ENCODE measurements at places on chromosomes 1 and 21.

GRCh38 chr1:60893136-60893930 is 189.0 kb upstream of the NFIA start:
- no peak for DNase-seq

DNA sequence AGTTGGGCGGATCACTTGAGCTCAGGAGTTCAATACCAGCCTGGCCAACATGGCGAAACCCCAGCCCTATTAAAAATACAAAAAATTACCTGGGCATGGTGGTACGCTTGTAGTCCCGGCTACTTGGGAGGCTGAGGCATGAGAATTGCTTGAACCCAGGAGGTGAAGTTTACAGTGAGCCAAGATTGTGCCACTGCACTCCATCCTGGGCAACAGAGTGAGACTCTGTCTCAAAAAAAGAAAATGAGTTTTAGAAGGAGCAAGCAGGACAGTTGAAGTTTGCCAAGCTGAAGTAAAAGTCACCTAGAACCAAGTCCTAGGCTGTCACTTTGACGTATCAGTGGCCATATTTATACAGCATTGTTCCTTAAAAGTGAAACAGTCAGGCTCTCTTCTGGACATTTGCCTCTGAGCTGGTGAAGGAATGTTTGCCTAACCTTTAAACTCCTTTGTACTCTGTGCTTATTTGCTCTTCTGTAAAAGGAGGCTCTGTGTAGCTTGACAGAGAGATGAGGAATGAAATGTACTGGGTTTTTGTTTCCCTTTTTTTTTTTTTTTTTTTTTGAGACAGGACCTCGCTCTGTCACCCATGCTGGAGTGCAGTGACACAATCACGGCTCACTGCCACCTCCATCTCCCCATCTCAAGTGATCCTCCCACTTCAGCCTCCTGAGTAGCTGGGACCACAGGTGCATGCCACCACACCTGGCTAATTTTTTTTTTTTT is 2.8 kb downstream of the RAB4A start:
- no peak for DNase-seq

DNA sequence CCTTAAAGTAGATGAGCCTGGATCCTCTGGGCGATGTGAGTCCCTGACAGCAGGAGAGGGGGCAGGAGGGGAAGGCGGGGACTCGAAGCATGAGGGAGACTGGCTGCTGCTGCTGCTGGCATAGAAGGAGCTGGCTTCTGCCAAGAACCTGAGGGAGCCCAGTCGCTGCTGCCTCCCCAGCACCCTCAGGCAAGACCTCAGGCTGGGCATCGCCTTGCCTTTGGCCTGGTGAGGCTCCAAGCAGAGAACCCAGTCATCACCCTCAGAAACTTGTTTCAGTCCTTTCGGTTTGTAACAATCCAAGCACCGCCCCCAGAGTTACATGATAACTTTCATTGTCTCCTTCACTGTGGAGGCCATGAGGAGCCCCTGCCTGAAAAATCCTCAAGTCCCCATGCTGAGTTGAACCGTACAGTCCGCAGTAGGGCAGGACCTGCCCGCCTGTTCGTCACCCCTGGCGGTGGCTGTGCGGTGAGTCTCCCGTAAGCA is 38.8 kb downstream of the POFUT2 start:
- no peak for DNase-seq

DNA sequence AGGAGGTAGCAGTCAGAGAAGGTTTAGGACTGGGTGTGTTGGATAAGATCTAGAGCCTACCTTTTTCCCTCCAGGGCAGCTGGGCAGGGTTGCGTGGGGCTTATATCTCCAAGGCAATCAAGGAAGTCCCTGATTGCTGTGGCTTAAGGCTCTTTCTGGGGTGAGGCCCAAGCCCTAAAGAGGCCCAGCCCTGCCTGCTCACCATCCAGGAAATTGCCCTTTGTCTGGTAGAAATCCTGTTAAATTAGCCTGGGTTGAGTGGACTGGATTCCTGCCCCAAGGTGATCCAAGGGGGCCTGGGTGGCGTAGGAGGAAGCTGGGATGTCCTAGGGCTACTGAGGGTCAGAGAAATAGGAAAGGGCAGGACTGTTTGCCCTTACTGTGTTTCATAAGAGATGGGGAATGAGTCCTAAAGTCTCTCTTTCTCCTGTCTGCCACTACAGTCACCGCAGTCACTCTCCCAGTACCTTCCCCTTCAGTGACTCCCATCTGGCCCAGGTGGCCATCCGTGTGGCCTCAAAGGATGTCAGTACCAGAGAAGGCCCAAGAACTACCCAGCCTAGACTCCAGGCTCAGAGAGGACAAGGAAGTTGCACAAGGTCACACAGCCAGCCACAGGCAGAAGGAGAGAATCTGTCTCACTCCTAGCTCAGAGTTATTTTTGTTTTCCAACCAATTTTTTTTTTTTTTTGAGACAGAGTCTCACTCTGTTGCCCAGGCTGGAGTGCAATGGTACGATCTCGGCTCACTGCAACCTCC is 25.8 kb downstream of the MFSD2A start:
- DNase-seq: no peak

DNA sequence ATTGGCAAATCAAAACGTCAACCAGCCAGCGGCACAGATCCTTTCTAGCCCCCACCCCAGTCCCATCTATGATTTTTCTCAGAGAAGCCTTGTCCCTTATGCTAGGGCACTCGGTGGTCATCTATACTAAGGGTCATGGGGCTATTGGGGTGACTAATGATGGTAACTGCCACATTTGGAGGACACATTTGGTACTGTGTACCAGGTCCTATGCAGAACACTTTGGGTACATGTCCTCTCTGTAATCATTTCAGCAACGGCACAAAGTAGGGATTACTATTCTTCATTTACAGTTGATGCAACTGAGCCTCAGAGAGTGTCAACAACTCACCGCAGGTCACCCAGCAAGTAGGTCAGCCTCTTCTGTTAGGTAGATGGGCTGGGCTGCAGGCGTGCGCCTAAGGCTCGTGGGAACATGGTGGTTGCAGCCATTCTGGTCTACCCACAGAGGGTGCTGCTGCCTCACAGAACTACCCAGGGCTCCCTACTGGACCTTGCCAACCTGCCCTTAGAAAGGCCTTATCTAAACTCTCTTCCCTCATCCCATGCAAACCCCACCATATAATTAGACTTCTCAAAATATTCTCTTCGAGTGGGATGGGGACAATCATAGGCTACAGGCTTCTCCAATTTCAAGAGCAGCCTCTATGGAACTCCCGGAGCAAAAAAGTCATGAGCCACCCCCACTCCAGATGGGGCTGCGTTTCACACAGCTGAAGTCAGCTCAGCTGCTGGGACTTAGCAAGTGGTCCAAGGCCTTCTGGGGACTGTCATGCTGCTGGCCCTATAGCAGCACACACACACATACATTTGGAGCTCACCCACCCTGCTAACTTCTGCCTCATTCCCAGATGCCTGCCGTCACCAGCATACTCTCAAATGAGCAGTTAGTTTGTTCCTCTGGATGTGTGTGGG is 5.8 kb upstream of the SDHB start:
- peak; percentile 22 for DNase-seq

- DNase-seq: no peak
Measured at GRCh38 chr1:155650231-155650757, 38.3 kb downstream of the YY1AP1 start.

GRCh38 chr1:160608057-160608456 is 28.8 kb upstream of the CD84 start:
- no peak for DNase-seq

DNA sequence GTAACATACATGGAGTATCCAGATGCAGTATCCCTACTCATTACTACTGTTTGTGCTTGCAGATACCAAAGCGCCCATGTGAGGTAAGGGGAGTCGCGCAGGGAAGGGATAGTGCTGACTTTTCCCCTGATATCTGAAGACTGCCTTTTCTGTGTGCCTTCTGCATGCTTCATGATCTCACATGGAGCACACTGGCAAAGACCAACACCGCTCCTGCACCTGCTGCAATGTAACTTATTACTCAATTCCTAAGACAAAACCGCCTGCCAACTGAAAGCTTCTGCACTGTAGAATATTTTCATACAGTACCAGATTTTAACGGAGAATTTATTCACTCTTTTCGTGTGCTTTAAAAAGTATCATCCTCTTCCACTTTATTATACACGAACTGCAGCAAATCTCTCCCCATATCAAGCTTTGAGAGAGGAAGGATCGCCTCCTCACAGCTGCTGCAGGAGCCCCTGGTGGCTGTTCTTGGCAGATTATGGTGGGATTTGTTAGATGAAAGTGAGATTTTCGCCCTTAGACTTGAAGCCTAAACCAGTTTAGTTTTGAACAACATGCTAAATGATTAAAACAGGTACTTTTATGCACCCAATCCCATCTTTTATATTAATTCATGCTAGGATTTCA is 99.1 kb downstream of the PTPN14 start:
- DNase-seq: no peak

- no peak for DNase-seq
Measured at GRCh38 chr1:77605246-77606026, 77.0 kb downstream of the ZZZ3 start.

- no peak for DNase-seq
Measured at GRCh38 chr21:38041493-38041892, 125.2 kb upstream of the KCNJ6 start.

DNA sequence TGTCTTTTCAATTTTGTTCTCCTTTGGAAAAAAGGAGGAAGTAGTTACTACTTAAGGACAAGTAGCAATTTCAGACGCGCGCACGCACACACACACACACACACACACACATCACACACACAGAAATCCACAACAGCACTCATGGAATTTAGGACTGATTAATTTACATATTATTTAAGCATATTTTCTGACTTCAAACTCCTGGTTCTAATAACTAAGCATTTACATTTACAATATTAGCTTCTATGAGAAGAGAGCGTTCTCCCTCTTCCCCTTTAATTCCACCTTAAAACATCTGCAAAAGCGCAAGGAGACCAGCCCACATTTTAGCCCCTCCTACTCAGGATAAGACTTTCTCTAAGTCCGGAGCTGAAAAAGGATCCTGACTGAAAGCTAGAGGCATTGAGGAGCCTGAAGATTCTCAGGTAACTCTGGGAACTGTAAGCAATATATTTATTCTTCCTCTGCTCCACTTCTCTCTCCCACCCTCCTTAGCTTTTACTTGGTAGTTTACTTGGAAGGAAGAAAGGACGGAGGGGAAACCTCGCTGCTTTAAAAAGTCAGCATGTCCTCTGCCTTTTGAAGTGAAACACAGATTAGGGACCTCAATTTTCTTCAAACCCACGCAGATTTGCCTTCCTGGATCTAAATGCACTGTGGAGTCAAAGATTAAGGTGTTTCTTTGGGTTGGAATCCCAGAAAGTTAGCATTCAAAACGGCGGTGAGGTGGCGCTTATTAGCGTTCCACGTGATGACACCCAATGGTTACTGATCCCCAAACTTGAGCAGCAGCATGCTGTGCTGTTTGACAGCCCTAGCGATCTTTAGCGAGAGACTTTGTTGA is at the start of gene PLA2G4A:
PLA2G4A (plus strand) TSS at position 339 of the 844 bp plus-strand sequence. CDS start 25,406 bp downstream, outside the sequence.
- DNase-seq: peak; percentile 4

DNA sequence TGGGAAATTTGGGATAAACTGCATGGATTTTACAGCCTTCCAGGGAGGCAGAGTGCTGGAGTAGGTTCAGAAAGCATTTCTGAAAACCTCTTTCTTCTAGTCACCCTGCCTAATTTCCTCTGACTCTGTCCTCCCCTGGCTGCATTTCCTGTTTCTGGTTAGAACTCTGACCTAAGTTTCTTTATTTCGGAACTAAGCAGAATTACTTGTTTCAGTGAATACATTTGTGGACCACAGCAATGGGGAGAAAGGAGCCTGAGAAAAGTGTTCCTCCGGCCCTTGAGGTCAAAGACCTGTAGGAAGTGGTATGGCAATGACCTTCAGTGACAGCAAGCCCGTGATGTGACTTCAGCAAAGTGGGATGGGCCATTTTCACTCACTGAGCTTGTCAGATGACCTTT is 173.4 kb upstream of the RUNX1 start:
- peak; percentile 28 for DNase-seq

GRCh38 chr1:50416150-50416527 is 7.1 kb downstream of the DMRTA2 start:
- no peak for DNase-seq

- no peak for DNase-seq
Measured at GRCh38 chr1:182714546-182714945, 30.2 kb upstream of the RGS8 start.

DNA sequence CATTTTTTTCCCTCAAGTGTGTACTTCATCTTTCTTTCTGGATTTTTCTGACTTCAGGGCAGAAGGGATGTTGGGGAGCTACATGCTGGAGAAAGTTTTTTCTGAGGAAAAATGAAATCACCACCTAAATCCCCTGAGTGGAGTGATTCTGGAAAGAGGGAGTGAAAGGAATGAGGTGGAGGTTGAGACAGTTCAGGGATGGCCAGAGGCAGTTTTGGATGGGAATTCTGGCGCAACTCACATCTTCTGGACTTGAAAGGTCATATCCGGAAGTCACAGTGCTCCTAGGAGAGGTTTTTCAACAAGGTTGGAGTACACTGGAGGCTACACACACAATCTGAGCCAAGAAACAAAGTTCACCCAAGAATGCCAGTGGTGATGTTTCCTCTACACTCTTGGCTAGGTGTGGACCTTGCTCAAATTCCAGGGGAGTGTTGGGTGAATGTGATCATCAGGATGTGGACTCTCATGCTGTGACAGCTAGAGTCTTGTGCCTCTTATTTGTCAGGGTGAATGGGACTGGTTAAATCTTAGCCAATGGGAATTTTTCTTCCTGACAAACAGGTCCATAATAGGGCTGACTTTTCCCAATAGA is 161.5 kb downstream of the HLX start:
- no peak for DNase-seq
